Renal pelvis (tissue), 12 donors: ENCODE measurements at places on chromosomes 5 and 9.

GRCh38 chr5:146731909-146732659, 146.5 kb downstream of the PPP2R2B start:
- no peak for DNase-seq

GRCh38 chr5:163565931-163566608, 60.7 kb downstream of the MAT2B start:
- no peak for DNase-seq

DNA sequence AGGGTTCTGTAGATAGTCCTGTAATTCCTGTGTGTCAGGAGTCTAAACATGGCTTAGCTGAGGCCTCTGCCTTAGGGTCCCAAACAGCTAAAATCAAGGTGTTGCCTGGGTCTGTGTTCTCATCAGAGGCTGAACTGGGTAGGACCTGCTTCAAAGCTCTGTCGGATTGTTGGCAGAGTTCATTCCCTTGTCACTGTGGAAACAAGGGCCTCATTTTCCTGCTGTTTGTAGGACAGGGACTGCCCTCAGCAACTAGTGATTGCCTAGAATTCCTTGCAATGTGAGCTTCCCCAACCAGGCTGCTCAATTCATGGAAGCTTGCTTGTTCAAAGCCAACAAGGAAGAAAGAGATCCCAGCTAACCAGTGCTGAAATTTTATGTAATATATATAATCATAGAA, 283.2 kb downstream of the DNAH5 start:
- no peak for DNase-seq

DNA sequence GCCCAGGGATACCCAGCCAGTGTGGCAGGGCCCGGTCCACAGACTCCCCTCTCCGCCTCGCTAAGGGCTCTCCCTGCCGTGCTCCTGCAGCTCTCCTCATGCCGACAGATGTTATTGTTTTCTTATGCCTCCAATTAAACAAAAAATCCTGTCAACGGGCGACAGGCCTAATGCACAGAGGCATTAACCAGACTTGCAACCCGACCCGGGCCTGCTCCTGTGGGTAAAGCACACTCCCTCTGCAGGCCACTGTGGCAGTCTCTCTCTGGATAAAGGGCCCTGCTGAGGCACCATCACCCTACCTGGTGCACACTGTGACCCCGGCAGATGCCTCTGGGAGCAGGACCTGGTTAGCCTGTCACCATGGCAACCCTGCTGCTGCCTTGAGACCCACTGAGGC, 27.5 kb upstream of the HAND1 start:
- no peak for DNase-seq

GRCh38 chr9:70639853-70640814, 225.7 kb upstream of the KLF9 start:
- peak; percentile 58 for DNase-seq

GRCh38 chr9:98045234-98046179, 11.0 kb upstream of the NANS start:
- DNase-seq = no peak

DNA sequence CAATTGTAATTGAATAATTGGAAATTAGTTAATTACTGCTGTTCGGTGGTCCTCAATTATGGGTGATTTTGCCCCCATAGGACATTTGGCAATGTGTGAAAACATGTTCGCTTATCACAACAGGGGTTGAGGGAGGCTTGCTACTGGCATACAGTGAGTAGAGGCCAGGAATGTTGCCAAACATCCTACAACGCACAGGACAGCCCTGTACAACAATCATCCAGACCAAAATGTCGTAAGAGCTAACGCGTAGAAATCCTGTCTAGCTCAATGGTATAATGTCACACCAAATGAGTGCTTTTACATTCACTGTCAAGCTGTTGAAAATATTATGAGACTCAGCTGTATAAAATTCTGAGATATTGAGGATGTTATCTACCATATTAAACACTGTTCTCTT, 464.4 kb upstream of the TUSC1 start:
- no peak for DNase-seq

DNA sequence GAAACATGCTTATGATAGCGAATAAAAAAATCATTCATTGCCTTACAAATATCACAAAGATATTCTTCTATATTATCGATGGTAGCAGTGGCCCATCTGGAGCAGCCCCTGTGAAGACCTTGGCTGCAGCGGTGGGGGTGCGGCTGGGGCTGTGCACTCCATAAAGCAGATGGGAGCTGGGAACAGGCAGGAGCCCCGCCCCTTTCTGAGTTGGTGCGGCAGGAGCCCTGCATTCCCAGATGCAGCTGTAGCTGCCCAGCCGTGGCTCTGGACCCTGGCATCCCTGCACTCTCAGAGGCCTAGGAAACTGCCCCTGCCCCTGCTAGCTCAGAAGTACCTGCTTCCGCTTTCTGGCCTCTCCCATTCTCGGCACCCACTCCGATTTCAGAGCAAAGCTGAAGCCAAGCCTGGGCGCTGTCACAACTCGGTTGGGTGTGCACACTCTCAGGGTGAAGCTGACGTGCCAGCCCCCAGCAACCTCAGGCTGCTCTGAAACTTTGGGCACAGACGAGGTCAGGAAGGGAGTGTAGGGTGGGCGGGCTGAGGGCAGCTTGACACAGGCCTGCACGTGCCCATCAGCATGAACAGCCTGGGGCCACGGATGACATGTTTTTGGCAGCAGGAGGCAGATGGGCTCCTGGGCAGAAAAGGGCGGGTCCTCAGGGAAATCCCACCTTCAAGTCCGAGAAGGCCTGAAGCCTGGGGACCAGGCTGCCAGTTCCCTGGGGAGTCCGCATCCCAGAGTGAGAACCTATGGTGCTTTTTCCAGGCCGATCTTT, 1440.8 kb upstream of the ACO1 start:
- no peak for DNase-seq

DNA sequence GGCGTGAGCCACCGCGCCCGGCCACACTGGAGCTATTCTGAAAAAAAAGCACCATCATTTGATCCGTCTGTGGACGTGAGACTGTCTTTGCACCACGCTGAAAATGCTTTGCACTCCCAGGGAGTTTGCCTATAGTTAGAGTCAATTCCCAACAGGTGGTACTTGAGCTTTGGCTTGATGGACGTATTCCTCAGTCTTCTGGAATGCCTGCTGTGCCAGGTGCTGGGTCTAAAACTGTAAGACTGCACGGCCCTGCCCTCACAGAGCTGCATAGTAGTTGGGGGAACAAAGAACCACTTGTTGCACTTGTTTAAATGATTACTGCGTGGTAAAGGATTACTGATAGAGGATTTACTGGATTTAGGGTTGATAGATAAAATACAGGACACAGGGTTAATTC, 3.4 kb upstream of the CCNO start:
- no peak for DNase-seq

- no peak for DNase-seq
Measured at GRCh38 chr5:142602720-142603245, 83.1 kb downstream of the FGF1 start.

DNA sequence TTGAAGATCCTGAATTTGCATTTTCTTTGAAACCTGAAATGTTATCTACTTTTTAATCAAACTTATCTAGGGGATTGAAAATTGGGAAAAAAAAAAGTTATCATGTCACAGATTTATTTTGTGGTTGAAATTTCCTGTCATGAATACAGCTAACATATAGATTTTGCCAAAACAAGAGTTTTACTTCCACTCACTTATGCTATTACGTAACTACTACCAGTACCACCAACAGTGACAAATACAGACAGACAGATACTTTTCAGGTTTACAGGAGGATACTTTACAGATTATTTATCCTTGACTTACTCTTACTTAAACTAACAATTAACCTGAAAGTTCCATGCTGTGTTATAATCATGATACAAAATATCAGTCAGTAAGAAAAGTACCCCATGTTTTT, 6.8 kb upstream of the MRPS30 start:
- DNase-seq = no peak

DNA sequence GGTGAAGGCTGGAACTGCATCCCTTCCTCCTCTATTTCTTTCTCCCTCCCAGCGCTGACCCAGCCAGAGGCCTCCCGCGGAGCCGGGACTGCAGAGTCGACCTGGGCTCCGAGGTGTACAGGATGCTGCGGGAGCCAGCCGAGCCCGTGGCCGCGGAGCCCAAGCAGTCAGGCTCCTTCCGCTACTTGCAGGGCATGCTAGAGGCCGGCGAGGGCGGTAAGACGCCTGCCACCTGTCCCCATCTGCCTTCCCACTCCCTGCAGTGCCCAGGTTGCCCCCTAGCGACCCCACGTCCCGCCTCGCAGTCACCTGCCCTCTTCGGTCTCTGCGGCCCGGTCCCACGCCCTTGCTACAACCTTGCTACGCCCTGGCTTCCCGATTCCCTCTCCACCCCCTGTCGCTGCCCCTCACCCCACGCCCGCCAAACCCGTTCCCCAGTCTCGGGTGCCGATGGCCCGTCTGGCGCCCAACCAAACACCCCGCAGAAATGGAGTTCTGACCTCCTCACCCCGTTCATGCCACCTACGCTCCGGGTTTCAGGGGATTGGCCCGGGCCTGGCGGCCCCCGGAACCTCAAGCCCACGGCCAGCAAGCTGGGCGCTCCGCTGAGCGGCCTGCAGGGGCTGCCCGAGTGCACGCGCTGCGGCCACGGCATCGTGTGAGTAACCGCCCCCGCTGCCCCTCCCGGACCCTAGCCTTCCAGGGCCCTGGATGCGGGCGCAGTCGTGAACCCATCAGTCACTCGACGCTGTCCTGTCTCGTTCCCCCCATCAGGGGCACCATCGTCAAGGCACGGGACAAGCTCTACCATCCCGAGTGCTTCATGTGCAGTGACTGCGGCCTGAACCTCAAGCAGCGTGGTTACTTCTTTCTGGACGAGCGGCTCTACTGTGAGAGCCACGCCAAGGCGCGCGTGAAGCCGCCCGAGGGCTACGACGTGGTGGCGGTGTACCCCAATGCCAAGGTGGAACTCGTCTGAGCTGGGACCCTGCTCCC, 14.1 kb downstream of the PDLIM4 start:
- DNase-seq = no peak

DNA sequence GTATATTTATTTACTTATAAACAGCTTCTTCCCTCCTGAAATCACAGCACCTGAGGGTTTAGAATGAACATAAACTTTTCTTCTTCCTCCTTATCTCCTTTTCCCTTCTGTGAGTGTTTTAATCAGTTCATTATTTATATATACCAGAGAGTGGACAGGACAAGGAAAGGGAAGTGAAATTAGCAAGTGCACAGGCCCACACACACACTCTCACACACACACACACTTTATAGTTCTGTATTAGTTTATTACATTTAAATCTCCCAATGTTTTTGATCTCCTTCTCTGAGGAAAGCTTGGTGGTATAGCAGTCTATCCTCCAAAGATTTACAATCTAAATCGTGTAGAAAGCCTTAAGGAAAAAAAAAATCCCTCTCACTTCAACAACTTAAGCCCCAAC, 353.5 kb downstream of the NDUFS4 start:
- DNase-seq = no peak

- DNase-seq = no peak
Measured at GRCh38 chr9:12194731-12195130, 498.5 kb upstream of the TYRP1 start.

- DNase-seq = no peak
Measured at GRCh38 chr9:79671558-79671957, 99.8 kb downstream of the TLE4 start.

DNA sequence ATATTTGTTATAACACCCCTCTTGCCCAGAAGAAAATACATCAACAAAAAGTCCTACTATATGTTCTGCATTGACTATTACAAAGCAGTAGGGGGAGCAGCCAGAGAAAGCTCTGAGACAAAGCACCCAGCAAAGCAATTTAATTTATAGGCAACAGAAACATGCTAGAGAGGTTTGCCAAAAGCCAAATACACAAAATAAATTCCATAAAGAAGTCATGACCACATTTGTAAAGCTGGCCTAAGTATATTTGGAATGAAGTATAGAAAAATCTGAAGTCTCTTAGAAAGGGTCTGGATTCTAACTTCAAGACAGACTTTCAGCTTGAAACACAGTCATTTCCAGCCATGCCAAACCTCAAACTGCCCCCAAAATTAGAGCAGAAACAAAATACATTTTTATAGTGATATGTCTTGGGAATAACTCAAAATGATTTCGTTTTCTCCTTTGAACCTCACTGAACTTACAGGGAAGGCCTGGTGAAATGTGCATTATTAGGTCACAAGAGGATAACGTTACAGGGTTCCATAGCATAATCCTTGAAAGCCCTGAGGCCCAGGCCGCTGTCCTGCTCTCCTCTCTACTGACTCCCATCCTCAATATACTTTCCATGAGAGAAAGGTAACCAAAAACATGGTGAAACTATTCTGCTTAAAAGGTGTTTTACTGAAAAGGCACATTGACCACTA, 451.8 kb downstream of the RAB3C start:
- peak; percentile 49 for DNase-seq

DNA sequence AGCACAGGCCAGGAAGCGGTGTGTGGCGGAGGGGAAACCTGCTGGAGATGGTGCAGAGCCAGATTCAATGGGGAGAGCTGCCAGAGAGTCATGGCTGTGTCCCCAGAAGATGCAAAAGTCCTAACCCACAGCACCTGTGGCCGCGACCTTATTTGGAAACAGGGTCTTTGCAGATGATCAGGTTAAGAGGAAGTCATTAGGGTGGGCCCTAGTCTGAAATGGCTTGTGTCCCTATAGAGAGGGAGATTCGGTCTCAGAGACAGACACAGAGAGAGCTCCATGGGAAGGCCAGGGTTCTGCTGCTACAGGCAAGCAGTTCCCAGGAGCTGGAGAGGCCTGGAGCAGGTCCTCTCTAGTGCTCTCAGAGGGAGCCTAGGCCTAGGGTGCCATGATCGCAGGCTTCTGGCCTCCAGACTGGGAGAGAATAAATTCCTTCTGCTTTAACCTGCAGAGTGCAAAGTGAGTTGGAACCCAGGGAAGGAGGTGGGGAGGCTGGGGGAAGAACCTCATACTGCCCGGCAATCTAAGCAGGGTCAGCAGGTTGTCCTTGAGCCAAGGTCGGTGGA, 1.9 kb upstream of the LPCAT1 start:
- DNase-seq = no peak

GRCh38 chr5:6572825-6573380, 59.9 kb downstream of the NSUN2 start:
- no peak for DNase-seq

GRCh38 chr9:84310883-84311282, 29.7 kb downstream of the SLC28A3 start:
- no peak for DNase-seq

GRCh38 chr9:28916348-28916747, 1343.1 kb upstream of the C9orf72 start:
- no peak for DNase-seq

DNA sequence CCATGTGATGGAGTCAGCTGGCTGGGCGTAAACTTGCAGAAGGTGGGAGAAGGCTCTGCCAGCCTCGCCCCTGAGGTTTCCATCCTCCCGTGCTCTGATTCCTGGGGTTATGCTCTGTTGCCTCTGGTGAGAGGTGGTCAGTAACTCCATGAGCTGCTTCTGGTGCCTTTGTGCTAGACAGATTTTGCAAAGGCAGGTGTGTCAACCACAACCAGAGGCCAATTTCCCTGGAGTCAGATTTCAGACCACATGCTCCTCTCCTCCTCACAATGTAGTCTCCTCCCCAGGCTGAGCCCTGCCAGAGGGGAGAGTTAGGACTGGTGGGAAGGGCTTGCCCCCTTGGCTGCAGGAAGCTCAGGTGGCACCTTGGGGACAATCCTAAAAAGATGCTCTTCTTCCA, 38.8 kb upstream of the TENT4A start:
- DNase-seq = no peak
